AG04449 (cell line): ENCODE measurements at places on chromosomes 7 and 10.

DNA sequence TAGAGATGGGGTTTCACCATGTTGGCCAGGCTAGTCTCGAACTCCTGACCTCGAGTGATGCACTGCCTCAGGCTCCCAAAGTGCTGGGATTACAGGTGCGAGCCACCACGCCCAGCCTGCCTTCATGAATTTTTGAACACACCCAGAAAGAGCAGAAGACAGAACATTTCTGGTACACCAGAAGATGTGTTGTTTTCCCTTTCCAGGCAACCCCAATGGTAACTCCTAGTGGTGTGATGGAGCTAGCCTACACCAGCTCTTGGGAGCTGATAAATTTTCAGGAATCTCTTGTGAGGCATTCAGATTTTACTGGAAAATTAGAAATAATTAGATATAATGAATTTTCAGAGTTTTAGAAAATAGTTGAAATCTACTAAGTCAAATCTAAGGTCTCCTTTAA, 904 bp upstream of the CCDC7 start:
- DNase-seq = no peak

- no peak for DNase-seq
Observed at GRCh38 chr10:94156453-94156852, 162.7 kb downstream of the PLCE1 start.

- DNase-seq = no peak
Observed at GRCh38 chr10:112330607-112331160, 43.2 kb upstream of the ACSL5 start.

- DNase-seq = no peak
Observed at GRCh38 chr7:47371733-47372368, 210.1 kb downstream of the TNS3 start.

DNA sequence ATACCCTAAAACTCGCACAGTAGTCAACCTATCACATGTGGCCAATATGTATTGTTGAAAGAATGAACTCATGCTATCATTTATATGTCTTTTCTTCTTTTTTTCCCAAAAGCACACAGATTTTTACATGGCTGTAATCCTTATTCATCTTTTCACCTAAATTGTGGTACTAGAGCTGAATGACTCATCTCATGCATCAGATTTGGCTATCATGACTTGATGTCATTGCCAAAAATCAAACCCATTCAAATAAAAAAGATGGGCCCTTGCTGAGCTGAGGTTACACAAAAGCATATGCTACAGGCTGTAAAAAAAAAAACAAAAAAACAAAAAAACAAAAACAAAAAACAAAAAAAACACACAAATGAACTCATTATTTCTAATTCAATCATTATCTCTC, 3.3 kb upstream of the LMOD2 start:
- no peak for DNase-seq

DNA sequence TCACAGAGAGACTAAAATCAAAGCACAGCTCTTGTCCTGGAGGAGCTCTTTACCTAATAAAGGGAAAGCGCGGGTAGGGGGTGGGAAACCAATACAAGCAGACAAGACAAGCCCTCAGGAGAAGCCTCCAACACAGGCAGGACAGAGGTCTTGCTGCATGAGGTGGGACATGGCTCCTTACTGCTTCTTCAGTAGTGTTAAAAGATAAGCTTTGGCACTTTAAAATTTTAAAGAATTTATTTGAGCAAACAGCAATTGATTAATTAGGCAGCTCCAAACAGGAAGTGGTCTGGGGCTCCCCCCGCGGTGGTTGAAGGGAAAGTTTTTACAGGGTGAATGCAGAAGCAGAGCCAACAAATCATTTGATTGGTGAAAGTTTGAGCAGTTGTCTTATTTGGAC, 50.3 kb upstream of the MACC1 start:
- no peak for DNase-seq

DNA sequence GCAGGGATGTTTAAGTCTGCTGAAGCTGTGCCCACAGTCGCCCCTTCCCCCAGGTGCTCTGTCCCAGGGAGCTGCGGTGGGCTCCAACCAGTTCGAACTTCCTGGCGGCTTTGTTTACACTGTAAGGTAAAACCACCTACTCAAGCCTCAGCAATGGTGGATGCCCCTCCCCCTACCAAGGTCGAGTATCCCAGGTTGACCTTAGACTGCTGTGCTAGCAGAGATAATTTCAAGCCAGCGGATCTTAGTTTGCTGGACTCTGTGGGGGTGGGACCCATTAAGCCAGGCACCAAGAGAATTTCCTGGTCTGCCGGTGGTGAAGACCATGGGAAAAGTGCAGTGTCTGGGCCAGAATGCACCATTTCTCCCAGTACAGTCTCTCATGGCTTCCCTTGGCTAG, 56.0 kb downstream of the CCDC7 start:
- no peak for DNase-seq

DNA sequence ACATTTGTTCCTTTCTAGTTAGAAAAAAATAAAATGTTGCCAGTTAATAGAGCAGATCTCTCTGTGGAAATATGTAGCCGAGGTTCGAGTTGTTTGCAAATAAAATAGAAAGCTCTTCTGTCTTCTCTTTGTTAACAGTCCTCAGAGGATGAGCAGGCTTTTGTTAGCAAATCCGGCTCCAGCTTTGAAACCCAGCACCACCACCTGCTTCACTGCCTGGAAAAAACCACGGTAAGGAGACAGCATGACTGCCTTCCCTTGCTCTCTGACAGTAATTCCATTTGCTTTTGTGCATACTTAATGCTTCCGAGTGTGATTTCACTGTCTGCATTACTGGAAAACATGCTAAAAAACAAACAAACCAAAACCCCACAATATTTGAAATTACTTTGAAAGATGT, 115.6 kb downstream of the TSPAN12 start:
- DNase-seq = no peak

GRCh38 chr10:118904286-118904685, 125.2 kb upstream of the NANOS1 start:
- no peak for DNase-seq

- peak; percentile 87 for DNase-seq
Observed at GRCh38 chr10:72297281-72297804, 23.6 kb downstream of the DDIT4 start.

DNA sequence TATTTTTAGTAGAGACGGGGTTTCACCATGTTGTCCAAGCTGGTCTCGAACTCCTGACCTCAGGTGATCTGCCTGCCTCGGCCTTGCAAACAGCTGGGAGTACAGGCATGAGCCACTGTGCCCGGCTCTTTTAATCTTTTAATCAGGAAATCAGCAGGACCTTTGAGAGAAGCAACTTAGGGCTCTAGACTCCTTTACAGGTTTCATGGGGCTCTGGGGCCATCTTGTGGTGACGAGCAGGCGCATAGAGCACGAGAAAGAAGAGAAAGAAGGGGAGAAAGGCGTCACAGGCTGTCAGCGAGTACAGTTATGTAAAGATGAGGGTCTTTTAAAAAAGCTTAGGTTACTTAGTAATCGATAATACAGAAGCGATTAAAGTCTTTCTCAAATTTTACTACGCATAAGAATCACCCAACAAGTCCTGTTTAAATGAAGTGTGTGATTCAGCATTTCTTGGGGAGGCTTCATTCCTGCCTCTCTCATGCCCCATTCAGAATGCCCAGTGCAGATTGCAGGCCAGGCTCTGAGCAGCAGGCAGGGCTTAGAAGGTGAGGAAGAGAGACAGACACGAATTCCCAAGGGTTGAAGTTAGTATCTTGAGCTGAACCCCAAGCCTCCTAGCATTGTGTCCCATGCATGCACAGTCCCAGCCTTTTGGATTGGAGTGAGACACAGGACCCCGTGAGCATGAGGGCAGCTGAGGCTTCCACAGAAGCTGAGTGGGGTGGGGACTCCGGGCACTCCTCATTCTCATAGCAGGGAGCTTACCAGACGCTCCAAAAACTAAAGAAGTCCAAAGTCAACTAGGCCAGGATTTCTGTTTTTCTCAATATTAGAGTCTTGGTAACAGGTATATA, 23.6 kb upstream of the PFKP start:
- DNase-seq = no peak

- DNase-seq = no peak
Observed at GRCh38 chr10:28151636-28152035, 151.2 kb downstream of the MPP7 start.

- DNase-seq = no peak
Observed at GRCh38 chr7:153657182-153657800, 394.9 kb upstream of the DPP6 start.

DNA sequence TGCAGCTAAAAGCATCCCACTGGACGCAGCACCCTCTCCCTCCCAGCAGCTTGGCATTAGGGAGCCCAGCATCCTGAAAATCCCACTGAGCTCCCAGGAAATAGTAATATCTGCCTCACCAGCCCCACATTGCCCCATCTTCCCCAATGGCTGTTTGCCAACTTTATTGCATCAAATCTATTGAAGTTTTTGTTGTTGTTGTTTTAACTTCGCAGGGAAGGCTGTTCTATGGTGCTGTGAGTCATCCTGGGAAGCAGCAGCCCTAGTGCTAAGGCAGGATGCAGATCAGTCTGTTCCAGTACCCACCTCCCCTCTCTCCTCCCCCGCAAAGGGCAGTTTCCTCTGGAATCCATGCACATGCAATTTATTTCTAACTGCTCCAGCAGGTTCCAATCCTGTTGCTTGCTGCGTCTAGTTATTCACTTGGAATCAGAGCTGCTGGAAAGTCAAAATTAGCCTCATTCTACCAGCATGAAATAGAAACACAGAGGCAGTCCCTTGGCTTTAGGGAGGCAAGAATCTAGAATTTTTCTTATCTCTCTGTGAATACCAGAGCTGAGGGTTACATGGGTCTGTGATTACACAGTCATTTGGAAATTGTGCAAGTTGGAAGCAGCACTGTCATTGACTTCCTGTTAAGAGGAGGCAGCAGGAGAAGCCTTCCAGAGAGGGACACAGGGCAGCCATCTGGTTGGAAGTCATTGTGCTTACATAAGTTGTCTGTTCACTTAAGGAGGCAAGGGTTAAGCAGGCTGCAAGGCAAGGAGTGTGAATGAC, 115.9 kb upstream of the CACUL1 start:
- DNase-seq = peak; percentile 10

- no peak for DNase-seq
Observed at GRCh38 chr7:71601851-71602250, 469.9 kb downstream of the GALNT17 start.

- DNase-seq = no peak
Observed at GRCh38 chr7:116683786-116684185, 11.8 kb downstream of the MET start.

DNA sequence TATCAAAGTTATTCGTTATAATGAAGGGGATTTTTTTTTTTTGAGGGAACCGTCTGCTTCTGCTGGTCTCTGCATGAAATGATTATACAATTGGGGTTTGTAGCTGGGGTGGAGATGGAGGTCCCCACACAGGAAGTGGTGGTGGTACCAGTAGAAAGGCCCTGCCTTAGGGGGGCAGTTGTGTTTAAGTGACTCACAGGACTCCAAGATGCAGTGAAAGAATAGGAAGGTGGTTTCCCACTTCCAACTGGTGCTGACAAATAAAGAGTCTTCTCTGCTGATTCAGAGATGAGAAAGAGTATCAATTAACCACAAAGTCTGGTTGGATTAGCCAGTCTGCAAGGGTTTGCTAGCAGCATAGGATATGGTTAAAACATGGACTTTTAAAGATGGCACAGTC, 376.0 kb downstream of the SORCS3 start:
- no peak for DNase-seq

- DNase-seq = no peak
Observed at GRCh38 chr7:44396931-44397545, 71.6 kb upstream of the CAMK2B start.

- no peak for DNase-seq
Observed at GRCh38 chr7:129782818-129783583, 169.8 kb downstream of the UBE2H start.

GRCh38 chr10:127462643-127463295, 86.3 kb upstream of the NPS start:
- no peak for DNase-seq

DNA sequence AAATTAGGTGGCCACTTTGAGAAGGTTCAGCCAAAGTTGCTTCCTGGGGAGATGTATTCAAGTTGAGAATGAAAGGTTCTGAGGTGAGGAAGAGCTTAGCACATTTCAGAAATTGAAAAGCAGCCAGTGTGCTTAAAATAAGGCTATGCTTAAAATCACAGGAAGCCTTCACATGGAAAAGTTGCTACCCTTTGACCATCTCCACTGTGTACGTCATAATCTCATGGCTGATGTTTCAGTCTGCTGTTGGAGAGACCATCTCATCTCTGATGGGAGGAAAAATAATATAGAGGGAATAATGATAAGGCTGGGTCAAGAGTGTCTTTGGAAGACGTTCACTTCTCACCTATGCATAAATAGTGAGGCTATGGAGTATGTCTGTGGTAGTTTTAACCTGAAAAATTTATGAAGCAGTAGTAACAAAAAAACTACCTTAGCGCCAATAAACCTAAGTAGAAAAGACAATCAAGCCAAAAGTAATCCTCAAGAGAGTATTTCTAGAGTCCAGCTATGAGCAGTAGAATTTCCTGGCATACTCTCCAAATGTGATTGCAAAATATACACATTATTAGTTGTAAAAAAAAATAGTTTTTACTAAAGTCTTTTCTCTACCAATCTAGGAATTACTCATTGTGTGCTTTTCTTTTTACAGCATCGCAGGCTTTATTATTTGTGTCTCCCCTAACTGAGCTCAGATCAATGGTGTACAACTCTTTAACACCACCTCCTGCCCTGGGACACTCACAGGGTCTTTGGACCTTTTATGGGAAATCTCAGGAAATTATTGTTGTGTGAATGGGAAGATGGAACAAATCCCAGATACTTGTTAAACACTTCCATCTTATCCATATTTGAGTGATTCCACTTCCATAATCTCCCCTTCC, 435.2 kb upstream of the LRGUK start:
- no peak for DNase-seq

GRCh38 chr7:99709838-99710578, 25.0 kb downstream of the CYP3A7 start:
- no peak for DNase-seq

DNA sequence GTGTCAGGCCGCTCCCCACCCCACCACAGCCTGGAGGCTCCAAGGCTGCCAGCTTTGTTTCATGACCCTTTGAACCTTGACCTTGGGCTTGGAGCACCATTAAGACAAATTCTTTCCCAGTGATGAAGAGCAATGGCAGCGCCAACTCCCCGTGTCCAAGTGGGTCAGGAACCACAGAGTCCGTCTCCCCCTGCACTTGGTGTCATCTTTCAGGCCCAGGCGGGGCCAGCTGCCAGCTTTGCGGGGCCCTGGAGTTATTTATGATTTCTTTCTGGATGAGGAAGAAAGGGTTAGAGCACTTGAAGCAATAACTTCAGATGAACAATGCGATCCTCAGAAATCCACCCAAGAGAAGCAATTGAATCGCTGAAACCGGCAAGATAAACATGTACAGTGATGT, 110.8 kb downstream of the MYL10 start:
- DNase-seq = no peak

- DNase-seq = no peak
Observed at GRCh38 chr7:74262639-74263398, 8.6 kb upstream of the RFC2 start.

DNA sequence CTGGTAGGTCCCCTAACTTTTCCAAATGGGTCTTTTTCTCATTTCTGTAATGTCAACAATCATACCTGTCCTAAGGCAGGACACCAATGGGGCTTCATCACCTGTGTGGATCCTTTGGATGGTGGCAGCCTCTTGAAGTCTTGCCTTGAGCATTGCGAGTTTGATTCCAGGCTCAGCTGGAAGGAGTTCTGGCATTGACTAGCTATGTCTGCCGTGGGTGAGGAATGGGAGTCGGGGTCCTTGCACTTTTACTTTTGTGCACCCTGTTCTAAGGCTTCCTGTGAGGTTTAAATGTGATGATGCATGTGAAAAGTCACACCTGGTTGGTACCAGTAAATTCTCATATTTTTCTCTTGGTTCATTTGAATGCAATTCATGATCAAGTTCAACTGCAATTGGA, 55.9 kb upstream of the CTBP2 start:
- DNase-seq = no peak

GRCh38 chr10:122567056-122567660, 6.6 kb downstream of the DMBT1 start:
- DNase-seq = no peak
